MCF 10A (cell line): ENCODE measurements at places on chromosomes 16 and 17.
A peak's percentile ranks its signal among the peaks of the same experiment; 100 is the strongest.

GRCh38 chr17:27463235-27463677 is 7.0 kb downstream of the KSR1 start:
- DNase-seq = no peak

- DNase-seq = no peak
Observed at GRCh38 chr17:63621229-63621683, 961 bp upstream of the MAP3K3 start.

DNA sequence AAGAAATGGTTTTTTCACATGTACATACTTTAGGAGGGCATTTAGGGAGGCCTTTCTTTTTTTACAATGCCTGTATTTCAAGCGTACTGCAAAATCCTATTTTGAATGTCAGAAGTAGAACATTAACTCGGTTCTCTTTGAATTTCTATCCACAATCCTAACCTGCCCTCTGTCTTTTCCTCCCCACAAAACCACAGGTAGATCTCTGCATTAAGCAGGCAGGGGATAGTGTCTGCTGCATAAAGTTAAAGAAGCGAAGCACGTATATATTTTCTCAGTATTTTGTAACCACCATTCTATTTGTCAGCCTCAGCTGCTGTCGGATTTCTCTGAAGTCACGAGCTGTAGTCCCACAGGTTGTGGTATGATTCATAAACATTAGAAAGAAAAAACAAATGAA is 137.5 kb downstream of the SHISA6 start:
- no peak for DNase-seq

DNA sequence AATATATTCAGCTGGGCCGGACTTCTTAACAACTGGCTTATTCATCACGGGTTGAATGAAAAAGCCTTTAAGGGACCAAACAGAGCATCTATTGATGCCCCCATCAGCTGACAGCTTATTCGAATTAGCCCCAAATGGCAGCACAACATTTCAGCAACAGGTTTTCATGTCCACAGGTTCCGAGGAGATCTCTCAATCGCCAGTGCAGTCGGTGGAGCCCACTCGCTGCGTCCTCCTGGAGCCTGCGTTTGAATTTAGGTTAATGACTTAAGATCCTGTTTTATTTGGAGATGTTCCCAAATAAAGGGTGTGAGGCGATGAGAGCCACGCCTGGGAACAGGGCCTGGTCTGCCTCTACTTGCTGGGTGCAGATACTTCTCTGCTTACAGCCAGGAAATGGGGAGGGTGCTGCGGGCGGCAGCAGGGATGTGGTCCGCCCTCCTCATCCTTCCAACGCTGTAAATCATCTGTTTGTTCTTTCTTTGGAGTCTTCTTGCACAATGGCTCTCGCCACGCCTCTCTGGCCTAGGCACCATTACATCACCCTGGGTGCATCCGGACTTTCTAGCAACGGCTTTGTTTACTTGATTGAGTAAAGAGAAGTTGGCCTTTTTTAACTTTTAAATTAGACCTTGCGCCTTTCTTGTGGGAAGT is 22.6 kb downstream of the NDE1 start:
- peak; percentile 99 for DNase-seq

GRCh38 chr17:71633391-71633849 is 487.4 kb upstream of the SOX9 start:
- peak; percentile 83 for DNase-seq

DNA sequence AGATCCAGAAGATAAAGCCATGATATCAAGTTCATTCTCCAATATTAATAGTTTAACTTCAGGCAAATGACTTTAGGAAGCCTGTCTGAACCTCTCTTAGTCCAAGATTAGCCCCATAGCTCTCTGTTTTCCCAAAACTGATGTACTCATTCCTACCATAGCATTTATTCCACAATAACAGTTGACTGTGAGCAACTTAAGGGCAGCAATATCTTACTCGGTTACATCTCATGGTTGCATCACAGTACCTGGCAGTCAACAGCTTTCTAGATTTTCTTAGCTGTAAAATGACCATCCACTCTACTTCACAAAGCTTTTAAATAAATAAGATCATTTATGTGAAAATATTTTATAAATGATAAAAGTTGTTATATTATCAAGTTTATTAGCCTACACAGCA is 58.2 kb upstream of the STAC2 start:
- DNase-seq = no peak

- no peak for DNase-seq
Observed at GRCh38 chr16:23863511-23864422, 28.0 kb downstream of the PRKCB start.

DNA sequence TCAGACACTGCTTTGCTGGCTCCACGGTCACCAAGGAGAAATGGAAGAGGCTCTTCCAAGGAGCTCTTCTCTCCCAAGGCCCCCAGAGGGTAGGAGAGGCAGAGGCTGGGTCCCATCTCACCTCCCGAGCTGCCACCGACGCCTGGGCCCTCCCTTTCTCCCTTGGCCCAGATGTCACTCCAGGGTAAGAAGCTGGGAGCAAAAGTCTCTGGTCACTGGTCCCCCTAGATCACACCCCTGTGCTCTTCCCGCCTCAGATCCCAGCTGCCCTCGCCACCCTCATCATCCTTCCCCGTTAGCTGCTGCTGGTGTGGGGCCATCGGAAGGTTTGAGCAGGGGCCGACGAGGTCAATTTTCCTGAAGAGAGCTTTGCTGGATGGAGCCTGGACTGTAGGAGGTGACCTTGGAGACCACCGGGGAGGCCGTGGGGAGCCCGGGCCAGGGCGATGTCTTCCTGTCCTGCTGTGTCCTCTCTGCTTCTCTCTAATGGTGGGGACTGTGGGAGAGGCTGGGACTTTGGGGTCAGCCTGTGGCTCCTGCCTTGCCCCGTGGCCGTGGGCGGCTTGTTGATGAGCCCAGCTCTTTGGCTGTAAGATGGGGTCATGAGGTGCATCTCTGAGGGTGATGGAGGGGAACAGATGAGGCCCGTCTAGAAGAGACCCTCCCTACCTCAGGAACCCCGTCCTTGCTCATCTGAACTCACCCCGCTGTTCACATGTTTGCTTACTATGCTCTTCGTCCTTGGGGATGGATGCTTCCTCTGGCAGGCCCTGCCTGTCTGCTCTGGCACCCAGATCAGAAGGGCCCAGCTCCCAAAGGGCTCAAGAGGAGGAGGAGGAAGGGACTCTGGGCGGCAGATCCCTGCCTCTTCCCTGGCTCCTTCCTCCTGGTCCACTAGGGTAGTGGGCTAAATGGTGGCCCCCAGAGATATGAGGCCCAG is 11.4 kb upstream of the RHBDF2 start:
- DNase-seq = no peak

DNA sequence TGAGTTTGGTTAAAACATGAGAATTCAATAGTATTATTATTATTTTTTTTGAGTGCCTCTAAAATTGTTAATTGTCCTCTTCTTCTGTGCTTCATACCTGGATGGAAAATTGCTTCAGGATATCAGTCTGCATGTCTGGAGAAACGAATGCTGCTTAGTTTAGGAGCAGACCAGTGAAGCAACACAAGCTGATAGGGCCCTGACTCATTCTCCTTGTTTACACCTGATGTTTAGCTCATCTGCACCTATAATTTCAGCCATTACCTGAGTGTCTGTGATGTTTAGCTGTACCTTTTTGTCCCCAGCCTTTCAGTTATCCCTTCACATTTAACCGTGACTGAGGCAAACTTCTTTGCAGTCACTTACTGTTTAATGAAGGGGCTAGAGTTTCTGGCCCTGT is 14.8 kb downstream of the SNTB2 start:
- peak; percentile 42 for DNase-seq

DNA sequence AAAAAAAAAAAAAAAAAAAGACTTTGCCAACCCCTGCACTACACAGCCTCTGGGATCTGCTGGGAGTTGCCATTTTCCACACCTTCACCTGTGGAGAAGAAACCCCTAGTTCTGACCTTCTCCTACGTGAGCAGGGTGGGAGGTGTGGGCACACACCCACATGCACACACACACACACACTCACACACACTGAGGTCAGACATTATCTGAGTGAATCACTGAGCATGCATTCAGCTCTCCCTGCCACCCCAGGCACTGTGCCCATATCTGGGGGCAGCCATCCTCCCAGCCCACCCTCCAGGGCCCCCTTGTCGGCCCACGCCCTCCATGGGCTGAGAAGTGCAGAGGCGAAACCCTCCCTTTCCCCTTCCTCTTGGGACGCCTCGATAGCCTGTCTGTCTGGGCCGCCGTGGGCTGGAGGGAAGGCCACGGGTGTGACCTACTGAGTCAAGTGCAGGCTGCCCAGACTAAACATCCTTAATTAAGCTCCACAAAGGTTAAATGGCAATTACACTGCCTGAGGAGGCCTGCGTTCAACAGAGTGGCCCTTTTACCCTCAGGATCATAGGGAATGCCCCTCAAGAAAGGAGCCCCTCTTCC is 143.8 kb downstream of the C16orf95 start:
- no peak for DNase-seq

- DNase-seq = peak; percentile 90
Observed at GRCh38 chr17:64230791-64231408, 32.2 kb downstream of the TEX2 start.
